ENCODE measurements at places on chromosomes 7 and 10. TPM values are rescaled to one million over a fixed set of nuclear protein-coding genes. Genes with fewer than 3 reads are reported as not detected.

The HTR5A gene
- total RNA-seq, result not detected

The TYSND1 gene
- total RNA-seq, result 10.0 TPM

The NEURL1 gene
- 0.50 TPM for total RNA-seq

The CISD1 gene
- 66.8 TPM for total RNA-seq

The SUGCT gene
- 1.0 TPM for total RNA-seq

The ZNF804B gene
- not detected for total RNA-seq

The HOXA2 gene
- 1.1 TPM for total RNA-seq

The ZNF485 gene
- total RNA-seq, result 1.8 TPM

The LIPF gene
- not detected for total RNA-seq

The MKI67 gene
- 70.7 TPM for total RNA-seq

The HOXA11 gene
- total RNA-seq, result 0.74 TPM

The AIMP2 gene
- 79.4 TPM for total RNA-seq

The GIMAP4 gene
- not detected for total RNA-seq

The BUB3 gene
- total RNA-seq, result 176 TPM
